ENCODE measurements at places on chromosomes 12 and 14.
A peak's percentile ranks its signal among the peaks of the same experiment; 100 is the strongest.

GRCh38 chr14:80005561-80005960 lies 205.7 kb downstream of the DIO2 start:
- DNase-seq, result no peak

GRCh38 chr12:75275702-75276101 lies 54.4 kb downstream of the CAPS2 start:
- DNase-seq, result no peak

- DNase-seq, result no peak
These were observed 17.7 kb upstream of the SFSWAP start for GRCh38 chr12:131693149-131693548.

DNA sequence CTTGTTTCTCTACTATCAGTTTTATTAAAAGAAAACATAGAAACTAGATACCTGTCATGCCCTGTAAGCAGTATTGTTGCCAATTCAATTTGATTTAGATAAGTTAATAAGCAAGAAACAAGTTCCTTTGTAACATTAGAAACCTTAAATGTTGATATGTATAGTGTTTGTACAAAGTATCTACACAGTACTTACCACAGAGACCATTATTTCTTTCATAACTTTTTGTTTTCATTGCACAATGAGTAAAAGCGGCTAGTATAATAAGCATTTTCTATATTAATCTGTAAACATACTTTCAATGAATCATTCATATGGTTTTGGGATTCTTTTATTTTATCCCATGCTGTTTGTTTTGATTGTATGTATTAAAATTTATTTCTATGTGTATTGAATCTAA lies 305.1 kb downstream of the TTC6 start:
- no peak for DNase-seq

DNA sequence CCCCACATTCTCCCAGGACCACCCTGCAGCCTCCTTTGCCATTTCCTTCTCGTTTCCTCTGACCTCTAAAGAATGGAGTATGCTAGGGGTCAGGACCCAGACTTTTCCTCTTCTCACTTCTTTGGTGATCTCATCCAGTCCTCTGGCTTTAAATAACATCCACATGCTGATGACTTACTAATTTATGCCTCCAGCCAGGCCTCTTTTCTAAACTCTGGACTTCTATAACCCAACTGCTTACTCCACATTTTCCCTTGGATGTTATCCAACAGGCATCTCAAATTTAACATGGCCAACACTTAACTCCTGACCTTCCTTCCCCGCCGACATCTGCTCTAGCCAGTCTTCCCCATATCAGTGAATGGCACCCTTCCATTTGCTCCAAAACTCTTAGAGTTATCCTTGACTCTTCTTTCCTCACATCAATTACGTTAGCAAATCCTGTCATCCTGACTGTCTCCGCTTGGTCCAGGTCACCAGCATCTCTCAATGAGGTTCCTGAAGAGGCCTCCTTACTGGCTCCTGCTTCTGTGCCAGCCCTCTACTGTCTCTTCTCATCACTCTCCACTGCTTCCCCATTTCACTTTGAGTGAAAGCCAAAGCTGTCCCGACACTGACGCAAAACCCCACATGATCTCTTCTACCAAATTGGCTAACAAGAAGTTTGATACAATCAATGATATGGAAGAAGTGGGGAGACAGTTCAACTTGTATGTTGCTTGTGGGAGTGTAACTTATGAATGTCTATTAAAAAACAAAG lies 42.7 kb downstream of the TMBIM6 start:
- no peak for DNase-seq

- no peak for DNase-seq
These were observed 122.9 kb upstream of the RAP1B start for GRCh38 chr12:68487721-68488309.

GRCh38 chr12:7375145-7375543 lies 68.8 kb downstream of the CD163L1 start:
- no peak for DNase-seq

DNA sequence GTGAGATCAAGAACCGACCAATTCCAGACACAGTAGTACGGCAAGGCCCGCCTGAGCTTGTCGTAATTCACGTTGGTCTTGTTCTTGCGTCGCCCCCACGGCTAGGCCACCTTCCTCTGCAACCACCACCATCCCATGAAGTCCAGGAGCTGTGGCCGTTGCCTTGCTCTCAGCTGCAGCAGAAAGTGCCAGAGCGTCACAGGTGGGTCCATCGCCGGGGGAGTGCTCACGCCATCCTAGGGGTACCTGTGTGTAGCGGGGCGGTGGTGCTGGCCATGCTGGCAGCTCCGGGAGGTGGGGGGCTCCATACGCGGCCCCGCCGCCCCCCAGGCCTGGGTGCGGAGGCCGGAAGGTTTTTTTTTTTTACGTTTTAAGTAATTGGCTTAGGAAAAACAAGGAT lies 23.1 kb downstream of the TMEM121 start:
- no peak for DNase-seq

DNA sequence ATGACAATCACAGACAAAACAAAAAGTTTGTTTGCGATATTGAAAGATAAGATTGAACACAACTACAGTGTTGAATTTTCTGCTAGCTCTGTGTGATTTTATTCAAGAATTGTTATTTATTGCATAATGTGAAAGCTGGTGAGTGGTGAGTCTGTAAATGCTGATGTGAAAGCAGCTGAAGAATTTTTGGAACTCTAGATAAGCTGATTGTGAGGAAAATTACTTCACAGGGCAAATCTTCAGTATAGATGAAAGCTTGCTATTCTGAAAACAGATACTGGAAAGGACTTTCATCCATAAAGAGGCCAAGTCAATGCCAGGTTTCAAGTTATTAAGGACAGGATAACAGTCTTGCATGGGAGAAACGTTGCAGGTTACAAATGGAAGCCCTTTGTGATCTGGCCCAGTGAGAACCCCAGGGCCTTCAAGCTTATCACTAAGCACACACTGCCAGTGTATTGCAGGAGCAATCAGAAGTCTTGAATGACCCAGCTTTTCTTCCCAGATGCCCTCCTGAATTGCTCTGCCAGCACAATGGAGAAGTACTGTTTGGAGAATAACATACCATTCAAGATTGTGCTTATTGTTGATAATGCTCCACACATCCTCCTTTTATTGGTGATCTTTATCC lies 153.7 kb downstream of the PCNX1 start:
- DNase-seq, result no peak

DNA sequence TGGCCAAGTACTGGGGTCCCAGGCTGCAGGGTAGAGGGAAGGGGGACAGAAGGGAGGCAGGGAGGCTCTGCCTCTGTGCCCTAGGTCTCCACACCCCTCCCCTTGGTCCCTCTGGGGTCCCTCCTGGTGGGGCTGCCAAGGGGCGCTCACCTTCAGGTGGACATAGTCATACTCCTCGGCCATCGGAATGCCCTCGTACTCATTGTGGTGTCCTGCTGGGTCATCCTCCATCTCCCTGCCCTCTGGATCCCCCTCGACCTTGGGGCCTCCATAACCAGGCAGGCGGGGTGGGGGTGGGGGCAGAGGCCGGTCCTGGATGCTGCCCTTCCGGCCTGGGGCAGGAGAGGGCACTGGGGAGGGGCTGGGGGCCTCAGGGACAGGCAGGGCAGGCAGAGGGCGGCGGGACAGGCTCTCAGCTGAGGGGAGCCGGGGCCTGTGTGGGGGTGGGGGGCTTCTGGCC lies 5.8 kb downstream of the EFS start:
- no peak for DNase-seq

DNA sequence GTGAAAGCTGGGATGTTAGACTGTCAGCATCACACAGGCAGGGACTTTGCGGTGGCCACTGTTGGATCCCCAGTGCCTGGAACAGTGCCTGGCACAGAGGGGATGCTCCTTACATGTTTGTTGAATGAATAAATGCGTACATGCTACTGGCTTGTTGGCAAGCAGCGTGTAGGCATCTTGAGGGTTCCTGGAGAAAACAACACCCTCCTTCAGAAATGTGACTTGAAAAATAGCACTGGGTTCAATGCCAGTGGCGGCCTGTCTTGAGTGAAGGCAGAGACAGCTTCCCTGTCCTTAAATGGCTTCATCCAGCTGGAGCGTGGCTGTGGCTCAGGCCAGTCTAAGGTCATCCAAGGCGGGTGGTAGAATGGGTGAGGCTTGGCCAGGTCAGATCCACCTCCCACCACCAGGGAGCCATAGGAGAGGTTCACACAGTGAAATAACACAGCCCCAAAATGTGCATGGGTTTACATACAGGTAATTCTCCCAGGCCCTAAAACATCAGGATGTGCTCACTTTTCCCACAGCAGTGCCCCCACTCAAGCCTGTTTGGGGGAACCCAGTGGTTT lies 171.4 kb downstream of the PHETA1 start:
- DNase-seq, result no peak

- DNase-seq, result peak; percentile 10
These were observed 75.3 kb upstream of the TMPO start for GRCh38 chr12:98439981-98440581.

- DNase-seq, result no peak
These were observed 12.7 kb downstream of the TGFB3 start for GRCh38 chr14:75969126-75969525.

GRCh38 chr12:18146363-18146762 lies 56.4 kb upstream of the RERGL start:
- no peak for DNase-seq

GRCh38 chr12:94152292-94153078 lies 4.1 kb downstream of the PLXNC1 start:
- no peak for DNase-seq

GRCh38 chr12:97487470-97487869 lies 24.9 kb downstream of the RMST start:
- no peak for DNase-seq

GRCh38 chr14:104801520-104802393 lies 856 bp downstream of the ZBTB42 start:
- no peak for DNase-seq

DNA sequence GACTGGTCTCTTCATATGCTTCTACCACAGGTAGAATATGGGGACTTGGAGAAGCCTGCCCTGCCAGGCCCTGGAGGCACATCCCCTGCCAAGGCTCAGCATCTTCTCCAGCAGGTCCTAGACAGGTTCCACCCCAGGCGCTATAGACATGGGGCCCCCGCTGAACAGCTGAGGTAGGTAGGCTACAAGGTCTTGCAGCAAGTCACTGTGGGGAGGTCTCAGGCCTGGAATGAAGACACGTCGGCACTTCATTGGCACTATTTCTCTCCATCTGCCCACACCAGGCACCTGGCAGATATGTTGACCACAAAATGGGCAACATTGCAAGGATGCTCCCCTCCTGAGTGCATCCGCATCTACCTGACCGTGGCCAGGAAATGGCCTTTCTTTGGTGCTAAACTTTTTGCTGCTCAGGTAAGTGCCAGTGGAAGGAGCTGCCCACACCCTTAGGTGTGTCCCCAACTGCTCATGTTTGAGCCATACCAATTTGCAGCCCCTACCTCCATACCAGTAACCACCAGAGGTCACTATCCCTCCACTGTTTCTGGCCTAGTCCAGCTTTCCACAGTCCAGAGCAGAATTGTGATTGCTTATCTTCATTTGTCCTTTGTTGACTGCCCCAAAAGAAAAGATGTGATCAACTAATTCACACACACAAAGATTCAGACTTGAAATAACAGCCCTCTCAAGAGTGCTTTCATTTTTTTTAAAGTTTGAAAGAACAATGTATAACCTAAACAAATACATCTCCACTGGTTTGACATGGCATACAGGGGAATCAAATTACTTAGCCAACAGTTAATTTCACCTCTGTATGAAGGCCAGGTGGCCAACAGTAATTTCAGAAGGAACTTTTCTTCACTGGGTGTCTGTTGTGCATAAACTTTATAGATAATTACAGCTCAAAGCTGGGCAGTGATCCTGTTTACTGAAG lies 16.1 kb downstream of the PIGH start:
- peak; percentile 45 for DNase-seq

- DNase-seq, result no peak
These were observed 987.8 kb upstream of the USP15 start for GRCh38 chr12:61272441-61272840.

DNA sequence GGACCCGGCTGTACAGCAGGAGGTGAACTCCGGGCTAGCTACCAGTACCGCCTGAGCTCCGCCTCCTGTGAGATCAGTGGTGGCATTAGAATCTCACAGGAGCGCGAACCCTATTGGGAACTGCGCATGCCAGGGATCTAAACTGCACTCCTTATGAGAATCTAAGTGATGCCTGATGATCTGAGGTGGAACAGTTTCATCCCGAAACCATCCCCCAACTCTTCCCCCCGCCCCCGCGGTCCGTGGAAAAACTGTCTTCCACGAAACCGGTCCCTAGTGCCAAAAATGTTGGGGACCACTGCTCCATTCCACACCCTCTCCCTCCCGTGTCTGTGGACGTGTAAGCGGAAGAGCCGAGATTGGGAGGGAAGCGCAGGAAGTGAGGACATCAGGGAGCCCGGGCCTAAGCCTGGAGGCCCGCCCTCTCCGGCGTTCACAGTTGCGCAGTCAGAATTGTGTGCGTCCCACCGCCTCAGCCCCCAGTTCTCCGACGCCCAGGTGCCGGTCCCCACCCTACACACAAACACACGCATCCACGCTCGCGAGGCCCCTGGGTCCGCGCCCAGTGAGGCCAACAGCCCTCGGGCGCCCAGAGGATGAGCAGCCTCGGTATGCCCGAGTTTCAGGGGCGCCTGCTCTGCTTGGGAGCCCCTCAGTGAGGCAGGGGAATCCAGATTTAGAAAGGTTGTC lies 1.8 kb upstream of the RNASE4 start:
- DNase-seq, result peak; percentile 78

DNA sequence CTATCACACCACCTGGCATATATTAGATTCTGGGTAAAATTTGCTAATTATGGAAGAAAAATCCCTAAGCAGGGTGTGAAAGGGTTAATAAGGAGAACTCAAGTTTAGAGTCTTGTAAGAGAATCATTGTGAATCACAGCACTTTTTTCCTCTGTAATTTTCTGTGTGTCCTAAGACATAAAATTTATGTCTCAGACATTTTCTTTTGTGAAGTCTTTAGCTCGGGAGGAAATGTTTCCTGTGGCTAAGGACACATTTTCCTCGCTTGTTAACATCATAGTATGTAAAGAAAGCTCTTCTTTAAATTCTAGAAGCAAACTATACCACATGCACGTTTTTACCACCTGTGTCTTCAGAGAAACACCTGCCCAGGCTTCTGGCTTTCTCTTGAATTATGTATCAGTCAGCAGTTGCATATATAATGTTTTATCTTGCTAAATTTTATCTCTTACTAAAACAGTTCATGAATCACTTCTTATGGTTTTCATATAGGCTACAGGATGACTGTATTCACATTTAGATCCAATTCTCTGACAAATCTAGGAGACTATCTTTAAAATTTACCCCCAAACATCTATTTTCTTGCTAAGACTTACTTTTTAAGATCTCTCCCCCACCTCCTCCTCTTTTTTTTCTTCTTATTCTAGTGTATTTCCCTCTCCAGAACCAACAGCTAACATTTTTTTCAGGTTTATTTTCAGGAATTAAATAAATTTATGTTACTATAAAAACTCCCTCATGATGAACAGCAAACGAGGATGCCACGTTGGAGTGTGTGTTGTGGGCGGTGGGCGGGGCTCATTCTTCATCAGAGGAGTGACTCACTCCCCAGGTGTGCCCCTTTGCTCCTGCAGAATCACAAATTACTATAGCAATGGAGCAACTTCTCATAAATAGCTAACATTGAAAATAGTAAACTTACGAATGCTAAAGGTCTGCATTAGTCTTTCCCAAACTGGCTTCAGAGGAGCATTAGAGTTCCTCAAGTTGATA lies 11.6 kb upstream of the CSRP2 start:
- DNase-seq, result no peak

GRCh38 chr12:13165617-13166041 lies 30.9 kb upstream of the EMP1 start:
- peak; percentile 88 for DNase-seq

GRCh38 chr12:29858270-29858786 lies 74.6 kb upstream of the TMTC1 start:
- DNase-seq, result no peak

All from CD4-positive, alpha-beta T cell treated with Interleukin-2 at 100 ng/mL for 4 hours (primary cell).